ENCODE measurements at places on chromosomes 16 and 17.
A peak's percentile ranks its signal among the peaks of the same experiment; 100 is the strongest.

GRCh38 chr16:17564856-17565255 lies 94.1 kb upstream of the XYLT1 start:
- DNase-seq, result no peak

GRCh38 chr17:7058831-7059447 lies 15.0 kb upstream of the SLC16A11 start:
- no peak for DNase-seq

GRCh38 chr16:85736921-85737320 lies 14.0 kb downstream of the C16orf74 start:
- DNase-seq, result no peak

DNA sequence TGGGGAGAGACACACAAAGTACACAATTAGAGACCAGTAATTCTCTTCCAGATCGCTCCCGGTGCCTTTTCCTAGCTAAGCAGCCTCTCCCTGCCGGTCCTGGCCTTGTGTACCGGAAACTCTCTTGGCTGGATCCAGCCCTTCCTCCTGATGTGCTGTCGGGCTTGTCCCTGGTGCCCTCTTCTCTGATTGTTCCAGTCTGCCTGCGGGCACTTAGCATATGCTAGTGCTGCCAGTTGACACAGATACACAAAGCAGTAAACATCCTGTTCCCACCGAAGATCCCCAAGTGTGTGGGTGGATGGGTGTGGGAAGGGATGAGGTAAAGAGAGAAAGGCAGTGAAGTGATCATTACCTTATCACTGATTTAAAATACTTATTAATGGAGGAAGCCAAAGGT lies 9.7 kb downstream of the HS3ST3B1 start:
- no peak for DNase-seq

DNA sequence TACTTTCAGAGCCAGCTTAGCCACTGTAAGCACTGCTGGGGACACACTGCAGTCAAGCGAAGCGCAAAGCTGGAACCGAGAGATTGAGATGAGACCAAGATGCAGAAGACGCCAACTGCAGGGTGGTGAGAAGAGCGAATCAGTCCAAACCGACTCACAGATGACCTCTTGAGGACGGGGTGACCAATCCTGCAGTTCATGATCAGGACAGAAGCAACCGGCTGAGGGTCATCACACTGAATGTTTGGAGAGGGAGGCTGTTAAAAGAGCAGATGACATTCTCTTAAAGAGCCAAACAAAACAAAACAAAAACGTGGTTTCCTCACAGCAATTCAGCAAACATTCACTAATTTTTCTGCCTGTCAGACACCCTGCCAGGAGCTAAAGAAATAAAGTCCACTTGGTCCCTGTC lies 8.5 kb downstream of the HASPIN start:
- DNase-seq, result no peak

GRCh38 chr17:73266796-73267195 lies 5.1 kb upstream of the CPSF4L start:
- no peak for DNase-seq

DNA sequence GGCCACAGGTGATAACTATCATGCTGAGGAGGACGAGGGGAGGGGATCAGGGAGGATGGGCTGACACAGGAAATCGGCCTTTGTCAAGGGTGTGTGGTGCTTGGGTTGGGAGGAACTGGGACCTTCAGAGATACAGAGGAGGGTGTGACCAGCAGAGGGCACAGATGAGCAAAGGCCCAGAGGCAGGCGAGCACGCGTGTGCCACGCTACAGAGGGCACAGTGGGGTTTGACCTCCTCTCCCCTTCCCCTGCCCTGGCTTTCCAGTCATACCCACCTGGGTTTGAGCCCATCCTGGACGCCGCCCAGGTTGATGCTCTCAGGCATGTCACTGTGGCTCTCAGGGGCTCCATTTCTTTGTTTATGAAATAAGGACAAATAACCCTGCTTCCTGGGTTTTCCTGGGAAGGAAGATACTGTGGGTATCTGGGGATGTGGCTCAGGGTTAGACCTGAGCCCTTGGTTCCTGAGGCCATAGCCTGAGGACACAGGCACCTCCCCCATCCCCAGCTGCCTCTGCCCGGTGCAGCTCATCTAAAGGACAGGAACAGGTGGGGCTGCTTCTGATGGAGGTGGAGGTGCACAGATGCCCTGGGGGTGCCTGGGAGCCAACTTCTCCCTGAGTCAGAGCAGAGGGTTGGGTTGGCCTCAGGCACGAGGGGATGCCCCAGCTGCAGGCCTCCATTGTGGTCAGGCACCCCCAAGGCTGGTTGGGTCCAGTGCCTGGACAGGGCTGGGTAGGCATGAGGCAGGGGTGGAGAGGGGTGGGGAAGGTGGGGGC lies 51.8 kb downstream of the BEAN1 start:
- DNase-seq, result peak; percentile 78

DNA sequence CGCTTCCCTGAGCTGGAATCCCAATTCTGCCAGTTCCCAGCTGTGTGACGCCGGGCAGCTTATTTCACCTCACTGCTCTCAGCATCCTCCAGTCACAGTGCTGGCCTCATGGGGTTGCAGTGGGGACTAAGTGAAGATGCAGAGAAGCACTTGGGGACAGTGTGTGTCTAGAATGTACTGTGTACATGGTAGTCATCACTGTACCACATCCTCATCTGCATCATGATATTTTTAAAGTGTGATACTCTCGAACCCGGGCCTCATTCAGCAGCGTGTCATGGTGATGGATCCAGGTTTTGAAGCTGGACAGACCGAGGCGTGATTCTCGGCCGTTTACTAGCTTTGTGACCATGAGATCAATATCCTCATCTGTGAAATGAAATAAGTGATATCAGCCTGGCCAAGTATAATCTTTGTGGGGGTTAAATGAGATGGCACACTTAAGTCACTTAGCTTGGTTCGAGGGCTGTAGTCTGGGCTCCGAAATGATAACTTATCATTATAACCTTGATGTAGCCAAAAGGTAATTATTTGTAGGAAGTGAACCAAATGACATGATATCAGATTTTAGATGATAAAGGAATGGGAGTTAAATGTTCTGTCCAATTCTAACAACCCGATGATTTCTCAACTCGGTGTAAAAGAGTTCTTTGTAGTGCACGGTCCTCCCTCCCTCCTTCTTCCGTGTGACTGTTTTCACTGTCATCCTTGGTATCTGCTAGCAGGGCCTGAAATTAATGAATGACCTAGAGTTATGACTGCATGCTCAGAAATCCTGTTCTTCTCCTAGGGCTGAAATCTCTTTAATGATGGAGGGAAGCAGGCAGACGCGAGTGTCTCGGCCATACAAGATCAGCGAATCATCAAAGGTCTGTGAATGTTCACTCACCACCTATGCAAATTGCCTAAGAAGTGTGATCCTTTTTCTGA lies 2.0 kb downstream of the KLHL36 start:
- no peak for DNase-seq

DNA sequence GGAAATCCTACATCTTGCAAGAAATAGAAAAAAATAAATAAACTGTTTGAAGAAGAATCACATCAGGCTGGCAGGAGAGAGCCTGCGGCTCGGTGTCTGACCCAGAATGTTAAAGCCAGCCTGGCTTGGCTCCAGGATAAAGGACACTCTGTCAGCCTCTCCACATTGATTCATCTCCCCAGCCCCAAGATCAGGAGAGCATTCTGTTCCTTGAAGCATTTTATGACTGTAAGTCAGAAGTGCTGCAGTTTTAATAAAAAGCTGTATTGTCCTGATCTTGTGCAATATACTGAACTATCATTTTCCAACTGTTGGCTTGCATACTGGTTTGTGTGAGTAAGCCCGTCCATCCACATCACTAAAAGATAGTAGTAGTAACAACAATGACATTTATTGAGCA lies 426.6 kb downstream of the HAPSTR1 start:
- DNase-seq, result no peak

DNA sequence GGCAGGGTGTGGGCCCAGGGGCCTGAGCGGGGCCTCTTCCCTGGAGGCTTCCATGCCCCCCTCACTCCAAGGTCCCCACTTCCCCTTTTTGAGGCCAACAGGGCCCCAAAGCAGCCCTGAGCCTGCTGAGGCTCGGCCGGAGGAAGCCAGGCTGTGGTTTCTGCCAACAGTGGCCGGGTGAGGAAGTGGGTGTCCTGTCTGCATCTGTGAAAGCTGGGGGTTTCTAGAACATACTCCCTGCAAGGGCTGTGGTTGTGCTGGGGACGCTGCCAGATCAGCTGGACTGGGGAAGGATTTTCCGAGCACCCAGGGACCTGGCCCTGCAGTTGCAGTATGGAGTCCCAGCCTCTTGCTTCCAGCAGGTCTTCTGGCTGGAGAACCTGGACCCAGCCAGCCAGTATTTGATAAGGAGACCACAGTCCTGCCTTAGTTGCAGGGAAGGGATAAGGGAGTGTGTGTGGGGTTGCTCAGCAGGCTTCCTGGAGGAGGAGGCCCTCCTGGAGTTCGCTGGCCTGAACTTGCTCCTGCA lies 15.7 kb downstream of the ADCY7 start:
- DNase-seq, result no peak

DNA sequence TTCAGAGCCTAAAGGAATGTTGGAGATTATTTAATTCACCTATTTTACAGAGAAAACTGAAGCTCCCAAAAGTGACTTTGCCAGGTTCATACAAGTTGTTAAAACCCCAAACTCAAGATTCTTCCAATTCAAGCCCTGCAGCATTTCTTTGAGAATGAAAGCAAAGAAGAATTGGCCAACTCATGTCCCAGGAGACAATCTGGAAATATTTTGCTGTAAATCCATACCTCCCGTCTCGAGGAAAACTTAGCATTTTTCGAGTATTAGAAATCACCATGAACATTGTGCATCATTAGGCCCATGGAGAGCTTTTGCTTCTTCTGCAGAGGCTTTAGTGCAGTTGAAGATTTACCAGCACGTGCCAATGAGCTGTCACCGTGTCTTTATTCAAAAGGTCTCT lies 176.4 kb upstream of the KCNJ16 start:
- DNase-seq, result no peak

DNA sequence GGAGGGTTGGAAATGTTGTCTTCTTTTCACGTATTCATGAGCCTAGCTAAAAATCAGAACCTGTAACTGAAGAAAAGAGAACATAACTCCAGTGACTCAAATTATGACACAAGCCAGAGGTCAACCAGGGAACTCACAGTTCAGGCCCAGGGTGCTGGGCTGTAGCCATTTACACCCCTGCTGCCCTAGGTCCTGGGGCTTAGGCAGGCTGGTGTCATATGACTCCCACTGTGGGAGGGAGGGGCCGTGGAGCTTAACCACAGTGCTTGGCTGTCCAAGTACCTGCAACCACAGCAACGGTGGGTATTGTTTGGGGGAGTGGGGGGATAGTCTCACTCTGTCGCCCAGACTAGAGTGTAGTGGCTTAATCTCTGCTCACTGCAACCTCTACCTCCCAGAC lies 71.1 kb upstream of the AMZ2 start:
- no peak for DNase-seq

DNA sequence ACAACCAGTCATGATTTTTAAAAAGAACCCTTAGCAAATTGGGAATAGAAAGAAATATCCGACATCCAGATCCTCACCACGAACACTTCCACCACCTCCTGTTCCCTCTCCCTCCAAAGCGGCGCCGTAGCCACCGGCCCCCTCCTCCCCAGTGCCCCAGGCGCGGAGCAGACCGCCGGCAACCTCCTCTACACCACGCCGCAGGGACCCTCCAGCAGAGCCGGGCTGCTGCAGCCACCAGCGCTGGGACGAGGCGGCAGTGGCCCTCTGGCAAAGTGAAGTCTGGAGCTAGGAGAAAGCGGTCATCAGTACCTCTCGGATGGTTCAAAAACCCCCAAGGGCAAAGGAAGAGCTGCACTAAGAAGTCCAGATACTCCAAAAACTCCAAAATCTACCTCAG lies 41.4 kb upstream of the SLFN13 start:
- DNase-seq, result no peak

- DNase-seq, result no peak
Observed at GRCh38 chr17:72588561-72588960, 467.7 kb downstream of the SOX9 start.

GRCh38 chr17:17568772-17569195 lies 22.7 kb downstream of the PEMT start:
- peak; percentile 45 for DNase-seq

DNA sequence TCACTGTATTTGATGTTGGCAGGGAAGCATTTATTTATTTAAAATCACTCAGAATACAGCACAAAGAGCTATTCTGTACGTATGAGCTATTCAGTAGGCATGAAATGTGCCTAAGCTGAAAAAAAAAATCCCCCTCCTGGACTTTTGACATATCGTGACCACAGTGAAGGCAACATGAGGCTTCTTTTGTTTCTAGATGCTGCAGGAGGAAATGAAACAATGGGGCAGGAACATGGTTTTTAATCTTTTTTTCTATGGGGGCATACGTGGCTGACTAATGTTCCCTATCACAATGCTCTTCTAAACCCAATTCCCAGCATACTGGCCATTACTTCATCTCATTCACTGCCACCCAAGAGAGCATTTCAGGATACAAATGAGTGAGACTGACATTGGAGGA lies 191.0 kb upstream of the PMFBP1 start:
- no peak for DNase-seq

GRCh38 chr17:18008496-18009268 lies 30.3 kb downstream of the ATPAF2 start:
- DNase-seq, result no peak

- DNase-seq, result no peak
Observed at GRCh38 chr17:63041722-63042121, 75.7 kb downstream of the TANC2 start.

DNA sequence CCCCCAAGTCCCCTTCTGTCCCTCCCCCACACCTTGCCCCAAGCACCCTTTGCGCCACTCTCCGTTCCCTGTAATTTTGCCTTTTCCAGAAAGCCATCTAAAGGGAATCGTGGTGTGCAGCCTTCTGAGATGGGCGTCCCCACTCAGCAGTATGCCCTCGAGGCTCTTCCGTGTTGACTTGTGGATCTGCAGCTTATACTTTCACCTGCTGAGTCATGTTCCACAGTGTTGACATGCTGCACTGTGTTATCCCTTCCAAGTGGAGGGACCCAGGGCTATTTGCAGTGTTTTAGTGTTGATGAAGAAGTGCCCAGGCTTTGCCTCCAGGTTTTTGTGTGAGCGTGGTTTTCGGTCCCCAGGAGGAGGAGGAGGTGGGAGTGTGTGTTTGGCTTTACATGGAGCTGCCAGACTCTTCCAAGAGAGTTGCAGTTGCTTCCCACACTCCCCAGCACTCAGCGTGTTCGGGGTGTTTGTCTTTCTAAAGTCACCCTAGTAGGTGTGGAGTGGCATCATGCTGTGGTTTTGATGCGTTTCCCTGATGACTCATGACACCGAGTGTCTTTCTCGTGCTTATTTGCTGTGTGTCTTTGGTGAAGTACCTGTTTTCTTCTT lies 32.1 kb upstream of the JPT2 start:
- DNase-seq, result peak; percentile 25

GRCh38 chr17:76007131-76007849 lies 6.6 kb downstream of the CDK3 start:
- no peak for DNase-seq

DNA sequence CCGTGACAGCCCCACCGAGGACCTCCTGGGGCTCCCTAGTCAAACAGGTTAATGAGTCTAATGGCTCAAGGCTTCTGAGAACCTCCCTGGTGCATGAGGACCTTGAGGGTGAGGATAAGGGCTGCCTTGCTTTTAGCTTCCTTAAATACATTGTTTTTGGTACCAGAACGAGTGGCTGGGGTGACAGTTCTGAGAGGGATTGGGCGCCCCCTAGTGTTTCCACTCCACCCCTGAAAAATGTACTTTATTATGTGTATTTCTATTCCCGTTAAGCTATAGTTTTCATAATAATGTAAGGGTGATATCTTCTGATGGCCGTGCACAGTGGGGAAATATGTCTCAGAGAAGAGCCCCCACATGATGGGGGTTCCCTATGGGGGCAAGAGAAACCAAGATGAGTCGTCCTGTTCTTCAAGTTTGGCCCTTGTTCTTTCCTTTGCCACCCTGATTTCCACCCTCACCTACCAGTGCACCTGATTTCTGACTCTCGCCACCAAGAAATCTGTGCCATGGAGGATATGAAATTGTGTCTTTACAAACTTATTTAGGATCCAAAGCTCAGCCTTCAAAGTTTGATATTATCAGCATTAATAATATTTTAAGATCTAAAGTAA lies 14.5 kb upstream of the VWA3A start:
- peak; percentile 38 for DNase-seq

Measured in stimulated activated CD8-positive, alpha-beta memory T cell treated with anti-CD3 and anti-CD28 coated beads, Interleukin-7, amount 100 ng/mL, for 48 hours (primary cell).